ENCODE measurements at places on chromosomes 5 and 9.
A peak's percentile ranks its signal among the peaks of the same experiment; 100 is the strongest.

- DNase-seq = no peak
These were observed 1763.7 kb downstream of the EFNA5 start for GRCh38 chr5:105907016-105907415.

DNA sequence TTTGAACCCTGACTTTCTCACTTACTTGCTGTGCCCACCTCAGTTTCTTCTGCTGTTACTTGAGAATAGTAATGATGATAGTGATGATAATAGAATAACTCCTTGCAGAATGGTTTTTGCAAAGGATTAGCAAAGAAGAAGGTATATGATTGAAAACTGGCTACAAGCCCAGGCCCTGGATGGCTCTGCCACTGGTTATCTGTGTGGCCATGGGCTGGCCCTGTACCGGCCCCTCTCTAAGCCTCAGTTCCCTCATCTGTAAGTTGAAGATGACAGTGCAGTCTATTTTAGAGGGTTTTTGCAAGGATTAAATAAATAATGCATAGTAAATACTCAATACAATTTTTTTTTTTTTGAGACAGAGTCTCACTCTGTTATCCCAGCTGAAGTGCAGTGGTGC is 6.2 kb downstream of the TTLL11 start:
- no peak for DNase-seq

- no peak for DNase-seq
These were observed 2318.6 kb upstream of the ACO1 start for GRCh38 chr9:30065888-30066287.

DNA sequence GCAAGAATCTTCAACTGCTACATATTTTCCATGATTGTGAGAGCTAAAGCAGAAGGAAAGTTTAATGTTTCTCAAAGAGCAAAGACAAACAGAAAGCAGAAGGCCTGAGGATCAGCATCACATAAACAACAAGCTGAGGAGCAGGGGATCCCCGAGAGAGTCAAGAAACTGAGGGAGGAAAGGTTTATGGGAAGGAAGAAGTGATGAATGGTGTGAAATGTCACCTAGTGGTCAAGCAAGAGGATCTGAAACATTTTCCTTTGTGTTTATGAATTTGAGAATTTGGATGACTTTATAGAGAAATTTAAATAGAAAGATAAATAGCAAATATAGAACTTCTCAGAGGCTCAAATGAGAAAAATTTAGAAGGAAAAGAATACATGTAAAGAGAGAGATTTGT is 481.9 kb downstream of the CHSY3 start:
- no peak for DNase-seq

GRCh38 chr5:88846434-88846833 is 36.5 kb downstream of the MEF2C start:
- no peak for DNase-seq

DNA sequence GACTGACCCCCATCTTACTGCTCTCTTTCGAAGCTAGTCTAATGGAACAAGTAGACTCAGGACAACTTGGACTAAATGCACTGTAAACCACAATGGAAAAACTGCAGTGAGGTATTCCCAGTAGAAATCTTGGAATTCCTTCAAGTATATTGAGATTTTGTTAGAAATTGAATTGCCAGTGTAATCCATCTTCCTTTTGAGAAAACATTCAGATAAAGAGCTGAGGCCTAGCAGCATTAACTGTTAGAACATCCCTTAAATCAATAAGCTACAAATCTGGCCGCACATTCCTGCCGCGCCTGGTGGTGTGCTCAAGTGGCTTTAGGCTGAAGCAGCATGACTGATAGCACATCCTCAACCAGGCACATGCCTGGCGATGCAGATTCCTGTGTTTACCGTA is 29.3 kb downstream of the PPIC start:
- DNase-seq = no peak

DNA sequence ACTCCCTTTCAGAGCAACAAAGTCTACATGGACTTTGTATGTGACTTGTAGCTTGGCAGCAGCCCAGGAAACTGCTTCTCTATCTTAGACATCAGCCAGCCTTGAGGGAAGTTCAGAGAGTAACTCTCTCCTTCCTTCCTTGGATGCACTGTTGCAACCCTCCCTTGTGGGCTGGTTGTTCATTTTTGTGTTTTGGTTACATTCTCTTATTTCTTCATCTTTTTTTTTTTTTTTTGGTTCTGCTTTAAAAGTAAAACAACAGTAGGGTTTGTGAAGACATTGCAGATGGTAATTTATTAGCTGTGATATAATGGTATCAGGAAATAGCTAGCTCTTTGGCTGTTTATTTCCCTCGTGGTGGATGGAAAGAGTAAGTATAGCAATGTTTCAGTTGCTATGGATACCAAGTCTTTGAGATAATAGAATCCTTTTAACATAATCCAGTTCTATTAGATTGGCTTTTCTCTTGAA is 97.9 kb upstream of the MAMDC2 start:
- peak; percentile 31 for DNase-seq

- no peak for DNase-seq
These were observed 120.6 kb downstream of the PRDM9 start for GRCh38 chr5:23627976-23628375.

GRCh38 chr5:135240283-135240633 is 158.8 kb downstream of the MACROH2A1 start:
- DNase-seq = no peak

DNA sequence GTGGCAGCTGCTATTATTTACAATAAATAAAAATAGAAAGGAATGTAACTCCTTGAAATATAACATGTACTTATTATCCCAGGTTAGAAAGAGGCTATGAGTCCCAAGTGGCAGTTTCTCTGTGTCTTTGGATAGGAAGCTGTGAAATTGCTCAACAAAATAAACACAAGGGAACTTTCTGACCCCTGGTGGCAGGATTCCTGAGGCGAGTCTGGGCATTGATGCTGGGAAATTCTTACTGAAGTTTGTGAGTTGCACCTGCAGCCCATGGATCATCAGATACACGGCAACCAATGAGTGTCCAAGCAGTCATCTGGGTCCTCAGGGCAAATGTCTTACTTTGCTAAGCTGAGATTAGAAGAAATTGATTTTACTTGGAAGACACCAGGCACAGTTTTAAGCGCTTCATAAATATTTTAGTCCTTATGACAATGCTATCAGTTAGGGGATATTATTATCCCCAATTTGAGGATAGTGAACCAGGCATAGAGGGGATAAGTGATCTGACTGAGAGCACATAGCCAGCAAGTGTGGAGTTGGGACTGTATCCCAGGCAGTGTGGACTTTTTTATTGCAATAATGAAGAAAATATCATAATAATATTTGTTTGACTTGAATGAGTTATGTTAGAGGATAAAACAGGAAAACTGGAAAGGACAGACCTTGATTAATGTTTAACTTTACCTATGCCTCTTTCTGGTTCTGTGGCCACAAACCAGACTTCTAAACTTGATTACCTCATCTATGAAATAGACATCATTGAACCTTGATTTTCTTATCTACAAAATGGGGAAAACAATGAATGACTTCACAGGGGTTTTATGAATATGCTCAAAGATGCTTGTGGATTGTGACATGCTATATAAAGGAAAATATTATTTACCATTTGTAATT is 265.5 kb upstream of the ADAMTSL1 start:
- no peak for DNase-seq

DNA sequence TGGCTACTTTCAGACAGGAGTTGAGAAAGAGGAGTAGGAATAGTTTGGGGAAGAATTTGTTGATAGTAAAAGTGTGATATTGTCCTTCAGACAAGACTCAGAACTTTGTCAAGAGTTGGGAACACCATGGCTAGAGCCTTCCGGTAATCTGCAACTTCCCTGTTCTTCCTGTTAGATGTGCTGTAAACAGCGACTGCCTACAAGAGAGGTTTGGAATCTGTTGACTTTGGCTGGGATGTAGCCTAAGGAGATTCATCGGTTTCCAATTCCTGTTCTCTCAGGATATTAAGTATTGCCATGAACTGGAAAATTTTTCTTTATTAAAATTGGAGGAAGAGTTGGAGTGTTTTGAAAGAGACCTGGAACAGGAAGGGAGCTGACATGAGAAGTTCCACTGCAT is 43.9 kb downstream of the ARHGAP26 start:
- DNase-seq = no peak

- DNase-seq = no peak
These were observed 566.9 kb upstream of the RGMB start for GRCh38 chr5:98206566-98206965.

DNA sequence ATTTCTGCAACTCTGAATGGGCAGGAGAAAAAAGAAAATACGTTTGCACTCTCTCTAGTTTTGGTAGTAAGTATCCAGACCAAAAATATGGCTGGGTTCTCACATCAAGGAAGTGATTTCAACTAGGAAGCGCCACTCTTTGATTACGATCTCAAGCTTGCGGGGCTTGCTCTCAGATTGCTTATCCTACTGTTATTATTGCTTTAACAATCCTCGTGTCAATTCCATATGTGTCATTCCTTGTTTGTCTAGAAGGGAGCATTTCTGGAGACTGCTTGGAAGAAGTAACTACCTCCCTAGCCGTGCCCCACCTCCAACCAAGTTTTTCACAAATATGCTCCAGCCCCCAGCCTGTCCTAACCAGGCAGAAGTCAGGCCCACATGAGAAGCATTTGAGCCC is 3.5 kb downstream of the PRUNE2 start:
- no peak for DNase-seq

- DNase-seq = peak; percentile 49
These were observed at the start of gene PPP2R2B for GRCh38 chr5:146878476-146879172. PPP2R2B (minus strand) TSS chr5:146878757.

- DNase-seq = no peak
These were observed 34.2 kb downstream of the PAX5 start for GRCh38 chr9:36999728-37000333.

DNA sequence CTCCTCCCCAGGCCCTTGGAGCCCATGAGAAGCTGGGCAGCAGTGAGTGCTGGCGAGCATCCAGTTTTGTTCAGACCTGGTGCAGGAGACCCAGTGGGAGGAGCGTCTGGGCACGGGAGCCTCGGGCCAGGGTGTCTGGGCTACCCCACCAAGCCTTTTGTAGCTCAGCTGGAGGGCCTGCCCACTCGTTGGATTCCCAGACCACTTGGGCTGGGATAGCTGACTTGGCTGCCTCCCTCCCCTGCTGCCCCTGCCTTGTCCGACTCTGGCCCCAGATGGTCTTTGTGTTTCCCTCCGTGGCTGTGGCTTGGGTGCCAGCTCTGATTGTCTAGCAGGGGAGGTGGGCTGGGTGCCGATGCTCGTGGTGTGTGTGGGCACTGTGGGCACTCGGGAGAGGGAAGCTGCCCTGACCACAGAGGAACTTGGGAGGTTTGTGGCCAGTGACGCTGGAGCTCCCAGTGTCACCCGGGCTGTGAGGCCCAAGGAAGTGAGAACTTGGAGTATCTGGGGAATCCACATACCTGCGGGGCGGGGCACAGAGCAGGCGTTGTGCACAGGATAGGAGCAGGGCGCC is 47.3 kb downstream of the WNK2 start:
- DNase-seq = no peak

DNA sequence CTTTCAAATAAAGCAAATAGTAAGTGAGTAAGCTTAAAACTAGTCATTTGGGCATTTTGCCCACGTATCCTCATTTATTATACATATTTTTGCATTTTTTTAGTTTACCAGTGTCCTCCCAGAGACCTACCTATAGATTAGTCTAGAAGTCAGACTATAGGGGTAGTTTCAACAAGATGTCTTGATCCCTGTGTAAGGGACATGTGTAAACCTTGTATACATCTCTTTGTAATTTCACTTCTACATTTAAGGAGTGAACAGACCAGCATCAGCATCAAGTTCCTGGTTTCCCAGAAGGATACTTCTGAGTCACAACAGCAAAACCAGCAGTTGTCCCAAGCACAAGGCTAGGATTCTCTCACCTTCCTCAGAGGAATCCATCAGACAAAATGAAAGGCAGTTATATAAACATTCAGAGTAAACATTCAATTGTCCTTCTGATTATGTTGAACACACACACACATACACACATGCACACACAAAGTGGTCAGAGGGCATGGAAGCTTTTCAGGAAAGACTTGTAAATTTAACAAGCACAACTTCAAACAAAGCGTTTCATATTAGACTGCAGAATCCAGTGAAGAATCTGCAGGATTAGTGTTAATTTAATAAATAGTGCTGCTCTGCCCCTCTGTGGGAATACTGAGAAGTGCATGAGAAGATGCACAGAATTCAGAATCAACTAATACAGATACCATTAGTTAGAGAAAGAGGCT is 55.4 kb downstream of the HINT1 start:
- peak; percentile 61 for DNase-seq

All from CD4-positive, alpha-beta T cell treated with Interleukin-1 beta for 1 hour (primary cell).